Thyroid gland (tissue), 4 donors: ENCODE measurements at places on chromosomes 1 and 21. TPM values are rescaled to one million over a fixed set of nuclear protein-coding genes. Genes with fewer than 3 reads are reported as not detected.

DNA sequence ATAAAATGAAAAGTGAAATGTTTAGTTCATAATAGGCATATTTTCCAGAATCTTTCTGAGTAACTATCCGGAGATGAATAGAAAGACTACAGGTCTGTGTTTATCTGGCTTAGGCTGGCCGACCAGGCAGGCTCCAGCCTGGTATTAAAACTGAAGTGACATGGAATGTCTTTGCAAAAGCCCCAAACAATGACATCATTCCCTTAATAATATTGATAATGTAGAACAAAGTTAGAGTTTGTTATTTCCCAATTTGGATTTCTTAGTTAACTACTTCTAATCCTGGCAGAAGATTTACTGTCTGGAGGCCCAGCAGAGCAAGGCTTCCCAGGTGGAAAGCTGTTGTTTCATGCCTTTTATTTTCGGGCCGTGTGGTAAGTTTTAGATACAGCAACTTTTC is 207.7 kb downstream of the GREM2 start:
- DNase-seq: peak; percentile 25
- no peak overlapping the region for H3K4me3 ChIP-seq
- H3K27me3 ChIP-seq: no peaks in the 10 kb centered on the region
- no peak overlapping the region for H3K27ac ChIP-seq
- H3K36me3 ChIP-seq: no peaks in the 10 kb centered on the region

DNA sequence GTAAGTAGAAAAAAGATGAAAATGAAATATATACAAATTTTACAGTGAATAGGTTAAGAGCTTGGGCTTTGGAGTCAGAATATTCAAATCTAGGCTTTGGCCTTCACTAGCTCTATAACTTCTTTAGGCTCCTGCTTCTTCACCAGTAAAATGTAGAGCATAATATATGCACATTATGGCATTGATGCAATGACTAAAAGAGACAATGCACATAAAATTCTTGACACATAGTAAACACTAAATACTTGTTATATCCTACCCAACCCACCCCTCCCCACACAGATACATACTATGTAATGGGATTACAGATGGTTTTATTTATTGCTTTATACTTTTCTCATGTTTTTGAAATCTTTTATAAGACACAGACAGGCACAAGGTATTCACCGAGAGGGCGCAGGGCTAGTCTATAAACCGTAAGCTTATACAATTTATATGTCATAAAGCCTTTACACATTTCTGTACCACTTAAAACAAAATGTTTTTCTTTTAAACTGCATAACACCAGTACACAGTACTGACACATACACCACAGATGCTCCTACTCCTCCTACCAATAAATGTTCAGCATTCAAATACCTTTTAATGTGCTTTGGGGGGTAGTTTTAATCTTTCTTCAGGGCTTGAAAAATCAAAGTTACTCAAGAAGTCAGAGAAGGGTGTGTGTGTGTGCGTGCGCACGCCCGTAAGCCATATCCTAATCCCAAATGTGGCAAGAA is 109.8 kb downstream of the ACBD6 start:
- no peaks in the 10 kb centered on the region for H3K4me1 ChIP-seq
- no peak for DNase-seq
- no peak overlapping the region for H3K27ac ChIP-seq
- no peaks in the 10 kb centered on the region for H3K36me3 ChIP-seq
- H3K27me3 ChIP-seq: no peaks in the 10 kb centered on the region
- no peak overlapping the region for H3K4me3 ChIP-seq

Gene AK2
- 278 TPM for total RNA-seq

- DNase-seq: no peak
- H3K4me1 ChIP-seq: peaks cover 6% of the 10 kb centered on the region
- H3K4me3 ChIP-seq: no peak overlapping the region
- peaks cover 9% of the 10 kb centered on the region for H3K36me3 ChIP-seq
- no peaks in the 10 kb centered on the region for H3K27me3 ChIP-seq
These were observed 5.0 kb downstream of the ATXN7L2 start for GRCh38 chr1:109488696-109489095.

DNA sequence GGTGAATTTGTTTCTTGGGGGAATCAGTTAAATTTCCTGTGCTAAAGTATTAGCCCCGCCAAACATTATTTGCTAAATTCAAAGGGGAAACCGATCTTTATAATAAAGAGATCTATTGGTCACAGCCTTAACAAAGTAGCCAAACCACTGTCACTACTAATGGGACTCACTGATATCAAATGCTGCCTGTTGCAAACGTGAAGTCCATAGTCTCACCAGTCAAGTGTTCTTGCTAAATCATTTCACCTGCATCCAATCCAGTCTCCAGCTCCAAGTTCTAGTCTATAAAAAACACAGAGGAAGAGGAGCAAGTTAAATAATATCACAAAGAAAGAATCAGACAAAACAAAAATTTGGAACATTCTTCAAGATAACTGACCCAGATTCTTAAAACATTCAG is 30.1 kb downstream of the SH3BGR start:
- H3K36me3 ChIP-seq: no peaks in the 10 kb centered on the region
- H3K4me3 ChIP-seq: no peak overlapping the region
- H3K27me3 ChIP-seq: no peaks in the 10 kb centered on the region

Gene NMNAT2
- total RNA-seq: 39.5 TPM

DNA sequence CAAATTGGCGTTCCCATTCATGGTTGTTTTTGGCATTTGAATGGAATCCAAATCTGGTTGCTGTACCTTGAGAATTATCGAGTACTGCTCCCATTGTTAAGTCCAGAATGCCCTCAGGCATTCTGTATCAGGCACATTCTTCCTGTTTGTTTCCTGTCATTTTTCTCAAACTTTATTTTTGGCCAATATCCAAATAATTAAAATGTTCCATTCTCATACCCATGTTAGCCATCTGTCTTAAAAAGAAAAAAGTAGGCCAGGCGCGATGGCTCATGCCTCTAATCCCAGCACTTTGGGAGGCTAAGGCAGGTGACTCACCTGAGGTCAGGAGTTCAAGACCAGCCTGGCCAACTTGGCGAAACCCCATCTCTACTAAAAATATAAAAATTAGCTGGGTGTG is 29.3 kb upstream of the SHISA4 start:
- no peak for DNase-seq
- H3K4me1 ChIP-seq: no peaks in the 10 kb centered on the region
- no peak overlapping the region for H3K4me3 ChIP-seq
- H3K27ac ChIP-seq: no peak overlapping the region
- H3K36me3 ChIP-seq: peaks cover 40% of the 10 kb centered on the region
- H3K27me3 ChIP-seq: no peaks in the 10 kb centered on the region

GRCh38 chr1:112605633-112606327 is 13.2 kb downstream of the ST7L start:
- H3K4me1 ChIP-seq: no peaks in the 10 kb centered on the region
- no peak for DNase-seq
- peaks cover 33% of the 10 kb centered on the region for H3K36me3 ChIP-seq

Gene A3GALT2
- total RNA-seq: not detected

Gene MAP10
- 5.4 TPM for total RNA-seq

- no peaks in the 10 kb centered on the region for H3K36me3 ChIP-seq
- no peak overlapping the region for H3K27ac ChIP-seq
- H3K4me3 ChIP-seq: no peak overlapping the region
- DNase-seq: no peak
- no peaks in the 10 kb centered on the region for H3K4me1 ChIP-seq
These were observed 868.7 kb upstream of the ADGRL4 start for GRCh38 chr1:79875187-79875586.

DNA sequence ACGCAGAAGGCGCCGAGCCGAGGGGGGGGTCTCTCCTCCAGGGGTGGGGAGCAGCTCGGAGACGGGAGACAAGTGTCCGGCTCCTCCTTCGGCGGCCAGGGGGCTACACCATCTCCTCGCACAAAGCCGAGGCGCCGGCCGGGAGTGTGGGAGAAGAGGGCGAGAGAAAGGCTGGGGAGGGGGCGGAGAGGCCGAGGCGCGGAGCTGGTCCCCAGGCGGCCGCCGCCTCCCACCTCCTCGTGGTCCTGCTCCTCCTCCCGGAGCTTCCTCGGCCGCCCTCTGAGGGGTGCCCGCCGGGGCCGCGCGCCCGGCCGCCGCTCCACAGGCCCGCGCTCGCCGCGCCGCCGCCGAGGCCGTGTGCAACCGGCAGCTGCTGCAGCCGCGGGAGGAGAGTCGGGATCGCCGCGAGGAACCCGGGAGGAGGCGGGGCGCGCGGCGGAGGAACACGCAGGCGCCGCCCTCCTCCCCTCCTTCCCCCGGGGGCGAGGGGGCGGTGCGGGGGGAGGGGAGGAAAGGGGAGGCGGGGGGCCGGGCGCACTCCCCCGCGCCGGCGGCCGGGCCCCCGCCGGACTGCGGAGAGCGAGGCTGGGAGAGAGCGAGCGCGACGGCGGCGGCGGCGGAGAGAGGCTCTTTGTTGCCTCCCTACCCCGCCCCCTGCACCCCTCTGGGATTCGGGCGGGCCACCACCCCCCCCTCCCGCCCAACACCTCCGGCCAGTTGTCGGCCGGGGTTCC is at the start of gene ENAH:
TSS of gene ENAH (minus strand) at position 395 of the 734 bp plus-strand sequence. CDS start 433 bp downstream, outside the sequence.
- no peaks in the 10 kb centered on the region for H3K4me1 ChIP-seq
- peak; percentile 82 for DNase-seq
- H3K4me3 ChIP-seq: peak within 1 kb of the TSS; percentile 99
- H3K27ac ChIP-seq: peak within 1 kb of the TSS; percentile 95

- no peaks in the 10 kb centered on the region for H3K4me1 ChIP-seq
- DNase-seq: no peak
- H3K27ac ChIP-seq: no peak overlapping the region
These were observed 95.9 kb upstream of the IGSF21 start for GRCh38 chr1:18011703-18012102.

DNA sequence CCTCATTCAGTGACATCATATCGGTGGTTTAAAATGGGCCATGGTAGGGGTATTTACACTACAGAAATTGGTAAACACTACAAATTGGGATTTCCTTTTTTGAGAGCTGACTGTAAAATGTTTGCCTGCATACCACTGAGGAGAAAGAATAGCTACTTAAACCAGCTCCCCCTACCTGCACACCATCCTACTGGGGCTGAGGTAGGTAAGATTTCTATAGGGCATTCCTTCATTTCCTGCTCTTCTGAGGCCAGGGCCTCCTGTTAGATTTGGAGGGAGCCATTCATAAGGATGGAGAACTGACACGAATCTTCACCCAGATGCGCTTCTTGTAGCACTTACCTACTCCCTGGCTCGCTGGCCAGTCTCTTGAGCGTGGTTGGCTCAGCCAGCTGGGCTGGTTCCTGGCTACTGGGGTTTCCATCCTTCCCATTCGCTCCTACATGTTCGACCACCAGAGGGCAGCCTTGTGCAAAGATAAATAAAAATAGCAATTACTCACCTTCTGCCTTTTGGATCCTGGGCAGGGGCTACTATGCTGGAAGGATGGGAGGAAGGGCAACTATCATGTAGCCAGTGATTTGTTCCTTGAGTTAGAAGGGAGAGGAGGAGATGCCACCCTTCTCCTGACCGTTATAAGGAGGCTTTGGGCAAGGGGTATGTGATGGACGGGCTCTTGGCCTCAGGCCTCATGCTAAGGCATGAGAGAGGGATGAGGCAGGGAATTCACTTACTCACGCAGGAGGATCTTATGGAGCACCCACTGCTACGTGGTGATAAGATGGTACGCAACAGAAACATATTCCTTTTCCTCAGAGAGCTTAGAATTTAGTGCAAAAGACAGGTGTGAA is 10.7 kb downstream of the OPTC start:
- H3K4me3 ChIP-seq: no peak overlapping the region
- H3K36me3 ChIP-seq: no peaks in the 10 kb centered on the region
- H3K27me3 ChIP-seq: no peaks in the 10 kb centered on the region
- peaks cover 15% of the 10 kb centered on the region for H3K4me1 ChIP-seq

DNA sequence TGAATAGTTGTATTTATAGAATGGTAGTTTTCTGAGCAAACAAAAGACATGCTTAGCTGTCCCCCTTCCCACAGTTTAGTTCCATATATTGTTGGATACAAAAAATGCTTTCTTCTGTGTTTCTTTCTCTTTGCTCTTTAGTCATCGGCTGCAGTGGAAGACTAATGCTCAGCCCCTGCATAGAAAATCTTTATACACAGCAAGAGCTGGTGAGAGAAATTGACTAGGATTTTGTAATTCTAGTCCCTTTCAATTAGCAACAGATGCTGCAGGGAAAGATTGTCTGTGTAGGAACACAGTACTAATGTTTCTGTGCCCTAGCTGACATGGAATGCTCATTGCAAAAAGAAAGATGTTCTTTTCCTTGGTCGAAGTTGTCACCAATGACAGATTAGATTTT is 200.9 kb downstream of the RPS6KC1 start:
- DNase-seq: no peak
- H3K36me3 ChIP-seq: no peaks in the 10 kb centered on the region
- H3K27me3 ChIP-seq: no peaks in the 10 kb centered on the region
- H3K4me1 ChIP-seq: no peaks in the 10 kb centered on the region
- H3K4me3 ChIP-seq: no peak overlapping the region

GRCh38 chr1:160207771-160208556 is 2.8 kb downstream of the PEA15 start:
- no peak overlapping the region for H3K4me3 ChIP-seq
- DNase-seq: no peak
- no peaks in the 10 kb centered on the region for H3K27me3 ChIP-seq
- H3K36me3 ChIP-seq: peaks cover 16% of the 10 kb centered on the region

Gene ELF3
- 28.8 TPM for total RNA-seq

- no peaks in the 10 kb centered on the region for H3K4me1 ChIP-seq
- no peak overlapping the region for H3K4me3 ChIP-seq
- H3K36me3 ChIP-seq: peaks cover under 1% of the 10 kb centered on the region
- DNase-seq: no peak
- no peaks in the 10 kb centered on the region for H3K27me3 ChIP-seq
- no peak overlapping the region for H3K27ac ChIP-seq
These were observed 37.5 kb upstream of the QSOX1 start for GRCh38 chr1:180116964-180117763.

- DNase-seq: peak; percentile 39
- no peak within 1 kb of the TSS for H3K27ac ChIP-seq
- H3K4me1 ChIP-seq: no peaks in the 10 kb centered on the region
- no peaks in the 10 kb centered on the region for H3K27me3 ChIP-seq
- H3K36me3 ChIP-seq: no peaks in the 10 kb centered on the region
- no peak within 1 kb of the TSS for H3K4me3 ChIP-seq
These were observed at the start of gene PLA2G5 for GRCh38 chr1:20069874-20070273. Gene PLA2G5, plus strand, starts transcription at chr1:20070194. Its CDS starts 14,637 bp downstream, at chr1:20084831.

- H3K27me3 ChIP-seq: no peaks in the 10 kb centered on the region
- H3K27ac ChIP-seq: no peak overlapping the region
- H3K36me3 ChIP-seq: no peaks in the 10 kb centered on the region
- H3K4me3 ChIP-seq: no peak overlapping the region
- no peak for DNase-seq
- H3K4me1 ChIP-seq: no peaks in the 10 kb centered on the region
These were observed 4.4 kb downstream of the PCAT6 start for GRCh38 chr1:202815120-202815519.

Gene DNM3
- total RNA-seq: 9.3 TPM

GRCh38 chr1:31183126-31183525 is 56.6 kb downstream of the NKAIN1 start:
- no peak for DNase-seq
- H3K4me1 ChIP-seq: peaks cover 7% of the 10 kb centered on the region
- no peak overlapping the region for H3K27ac ChIP-seq
- H3K27me3 ChIP-seq: no peaks in the 10 kb centered on the region

- H3K27ac ChIP-seq: no peak overlapping the region
- peaks cover 5% of the 10 kb centered on the region for H3K4me1 ChIP-seq
- H3K27me3 ChIP-seq: no peaks in the 10 kb centered on the region
- no peak for DNase-seq
- no peaks in the 10 kb centered on the region for H3K36me3 ChIP-seq
These were observed 292.1 kb downstream of the TM2D1 start for GRCh38 chr1:61432616-61433388.
